ENCODE measurements at places on chromosomes 11 and 22.

- no peak for DNase-seq
Measured at GRCh38 chr11:117754030-117754429, 43.0 kb downstream of the DSCAML1 start.

GRCh38 chr22:19377565-19378343 lies 53.8 kb downstream of the HIRA start:
- no peak for DNase-seq

DNA sequence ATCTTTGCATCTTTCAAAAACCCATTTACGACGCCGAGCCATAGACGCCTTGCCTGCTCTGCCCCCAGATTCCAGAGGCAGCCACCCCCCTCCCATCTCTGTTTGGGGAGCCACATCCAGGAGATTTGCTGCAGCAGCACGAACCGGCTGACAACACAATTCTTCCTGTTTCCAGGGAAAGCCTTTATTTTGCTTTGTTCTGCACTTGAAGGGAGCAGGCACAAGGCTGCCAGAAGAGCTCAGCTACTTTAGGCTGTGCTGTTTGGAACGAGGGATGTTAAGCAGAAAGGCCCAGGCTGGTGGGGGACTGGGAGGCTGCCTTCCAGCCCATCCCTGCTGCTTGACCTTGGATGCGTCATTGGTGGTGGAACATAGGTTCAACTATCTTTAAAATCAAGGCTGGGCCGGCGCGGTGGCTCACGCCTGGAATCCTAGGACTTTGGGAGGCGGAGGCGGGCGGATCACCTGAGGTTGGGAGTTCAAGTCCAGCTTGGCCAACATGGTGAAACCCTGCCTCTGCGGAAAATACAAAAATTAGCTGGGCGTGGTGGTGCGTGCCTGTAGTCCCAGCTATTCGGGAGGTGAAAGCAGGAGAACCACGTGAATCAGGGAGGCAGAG lies 243.9 kb downstream of the MIAT start:
- no peak for DNase-seq

- DNase-seq: peak; percentile 53
Measured at GRCh38 chr11:123751781-123752180, 2.5 kb downstream of the OR6X1 start.

DNA sequence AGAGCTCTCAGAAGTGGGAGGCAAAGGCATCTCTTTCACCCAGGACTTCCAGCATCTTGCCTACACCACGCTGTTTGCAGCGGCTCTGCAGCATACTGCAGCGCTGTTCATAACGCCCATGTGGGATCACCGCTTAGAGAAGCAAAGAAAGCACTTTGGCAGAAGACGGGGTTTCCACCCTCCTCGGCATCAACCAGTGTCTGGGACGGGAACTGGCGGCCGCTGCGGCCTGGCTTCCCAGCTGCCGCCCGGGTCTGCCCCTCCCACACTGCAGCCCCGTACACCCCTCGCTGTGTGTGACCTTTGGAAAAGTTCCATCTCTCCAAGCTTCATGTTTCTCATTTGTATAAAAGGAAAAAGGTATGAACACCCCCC lies 545 bp upstream of the TIRAP start:
- DNase-seq: peak; percentile 73

GRCh38 chr22:44484618-44485017 lies 13.4 kb downstream of the RTL6 start:
- no peak for DNase-seq

DNA sequence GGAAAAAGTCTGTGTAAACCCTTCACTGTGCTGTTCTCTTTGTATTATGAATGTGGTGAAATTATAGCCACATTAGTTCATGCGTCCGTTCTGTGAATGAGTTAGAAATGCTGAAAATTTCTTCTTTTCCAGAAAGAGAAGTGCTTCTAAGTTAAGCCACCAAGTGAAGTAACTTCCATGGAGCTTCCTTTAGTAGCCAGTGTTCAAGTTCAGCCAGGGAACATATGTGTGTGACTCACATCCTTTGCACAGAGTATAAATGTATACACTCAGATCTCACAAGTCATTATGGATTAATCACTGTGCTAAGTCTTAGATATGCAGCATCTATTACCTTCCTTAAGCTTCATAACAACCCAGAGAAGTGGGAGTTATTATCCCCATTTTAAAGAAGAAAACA lies 3.1 kb upstream of the MMP8 start:
- DNase-seq: no peak
